Spinal cord (tissue), 10 donors: ENCODE measurements at places on chromosomes 2 and 18.

GRCh38 chr2:24926602-24927252, 6.7 kb upstream of the ADCY3 start:
- DNase-seq, result no peak

DNA sequence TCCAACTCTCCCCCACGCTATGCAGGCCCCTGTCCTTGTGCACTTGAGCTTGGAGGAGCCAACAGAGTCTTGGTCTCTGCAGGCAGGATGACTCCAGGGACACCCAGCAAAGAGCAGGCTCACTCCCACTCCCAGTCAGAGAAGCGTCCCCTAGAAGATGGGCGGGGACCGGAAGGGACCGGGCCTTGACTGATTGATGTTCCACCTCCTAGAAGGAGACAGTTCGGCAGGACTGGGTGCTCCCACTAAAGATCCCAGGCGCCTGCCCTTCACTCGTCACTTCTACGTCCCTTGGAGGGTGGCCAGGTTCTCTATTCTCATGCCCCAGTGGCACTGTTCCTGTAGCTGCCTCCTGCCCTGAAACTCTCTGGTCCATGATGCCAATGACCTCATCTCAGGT, 3.2 kb upstream of the SP100 start:
- DNase-seq, result no peak

- DNase-seq, result no peak
Measured at GRCh38 chr2:28277466-28277865, 115.2 kb upstream of the FOSL2 start.

- DNase-seq, result no peak
Measured at GRCh38 chr18:13638719-13639595, 87.4 kb downstream of the FAM210A start.

GRCh38 chr2:22623620-22624019, 761.4 kb upstream of the KLHL29 start:
- no peak for DNase-seq

- no peak for DNase-seq
Measured at GRCh38 chr2:69952336-69953115, 8.9 kb downstream of the ASPRV1 start.

GRCh38 chr2:76270096-76270710, 559.5 kb upstream of the GCFC2 start:
- DNase-seq, result no peak

GRCh38 chr2:145043399-145043834, 523.5 kb upstream of the ZEB2 start:
- no peak for DNase-seq

DNA sequence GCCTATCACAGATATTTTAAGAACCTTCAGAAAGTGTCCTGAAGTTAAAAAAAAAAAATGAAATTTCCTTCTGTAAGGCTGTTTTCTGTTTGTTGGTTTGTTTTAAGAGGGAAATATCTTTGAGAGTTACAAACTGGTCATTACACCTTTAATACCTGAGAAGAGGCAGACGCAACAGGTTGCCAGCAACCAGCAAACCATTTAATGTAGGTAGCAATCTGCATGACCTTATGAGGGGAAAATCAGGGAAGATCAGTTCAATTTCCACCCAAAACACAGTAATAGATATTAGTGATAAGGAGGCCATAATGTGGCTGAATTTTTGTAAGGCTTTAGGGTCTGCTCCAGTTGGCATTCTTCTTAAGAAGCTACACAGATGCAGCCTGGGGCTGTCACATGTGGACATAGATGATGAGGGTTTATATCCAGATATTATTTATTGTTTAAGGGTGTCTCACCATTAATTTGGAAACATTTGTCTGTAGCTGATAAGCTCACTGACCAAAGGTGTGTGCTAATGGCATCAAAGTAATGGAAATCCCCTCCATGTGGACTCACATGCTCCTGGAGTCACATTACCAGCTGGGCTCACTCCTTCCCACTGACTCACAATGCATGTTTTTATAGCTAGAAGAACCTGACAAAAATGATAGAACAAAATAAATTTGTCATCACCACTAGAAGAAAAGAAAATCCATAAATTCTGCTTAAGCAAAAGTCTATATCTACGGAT, 83.5 kb upstream of the DTNA start:
- DNase-seq, result no peak

GRCh38 chr18:68847219-68847837, 49.4 kb downstream of the CCDC102B start:
- no peak for DNase-seq

DNA sequence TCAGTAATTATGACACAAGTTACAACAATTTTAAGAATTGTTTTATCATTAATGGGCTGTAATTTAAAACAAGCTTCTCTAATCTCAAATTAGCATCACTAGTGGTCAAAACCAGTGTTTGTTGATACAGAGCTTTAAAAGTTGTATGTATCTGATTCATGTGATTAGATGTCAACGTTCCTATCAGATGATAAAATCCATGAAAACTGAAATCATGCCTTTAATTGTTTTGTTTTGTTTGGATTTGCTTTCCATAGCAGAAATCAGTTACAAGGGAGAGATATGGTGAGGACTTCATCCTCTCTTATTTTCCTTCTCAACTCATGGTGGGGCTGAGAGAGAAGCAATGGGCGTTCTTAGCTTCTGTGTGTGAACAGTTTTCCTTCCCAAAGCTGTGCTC, 469.6 kb downstream of the PID1 start:
- DNase-seq, result no peak

DNA sequence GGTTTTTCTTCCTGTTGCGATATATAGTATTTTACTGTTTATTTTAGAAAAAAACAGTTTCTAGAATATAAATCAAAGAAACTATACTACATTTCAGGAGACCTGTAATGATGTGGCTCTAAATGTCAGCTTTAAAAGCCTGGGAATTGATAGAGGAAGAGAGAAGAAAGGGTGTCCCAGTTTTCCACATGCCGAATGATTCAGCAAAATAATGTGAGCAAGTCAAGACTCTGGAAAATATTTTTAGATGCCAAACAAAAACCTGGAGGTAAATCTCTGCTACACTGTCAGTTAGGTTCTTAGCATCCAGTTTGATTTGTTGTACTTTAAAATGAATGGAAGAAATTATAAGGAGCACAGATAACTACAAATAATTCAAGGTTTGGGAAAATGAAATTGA, 67.1 kb upstream of the DSG1 start:
- no peak for DNase-seq

DNA sequence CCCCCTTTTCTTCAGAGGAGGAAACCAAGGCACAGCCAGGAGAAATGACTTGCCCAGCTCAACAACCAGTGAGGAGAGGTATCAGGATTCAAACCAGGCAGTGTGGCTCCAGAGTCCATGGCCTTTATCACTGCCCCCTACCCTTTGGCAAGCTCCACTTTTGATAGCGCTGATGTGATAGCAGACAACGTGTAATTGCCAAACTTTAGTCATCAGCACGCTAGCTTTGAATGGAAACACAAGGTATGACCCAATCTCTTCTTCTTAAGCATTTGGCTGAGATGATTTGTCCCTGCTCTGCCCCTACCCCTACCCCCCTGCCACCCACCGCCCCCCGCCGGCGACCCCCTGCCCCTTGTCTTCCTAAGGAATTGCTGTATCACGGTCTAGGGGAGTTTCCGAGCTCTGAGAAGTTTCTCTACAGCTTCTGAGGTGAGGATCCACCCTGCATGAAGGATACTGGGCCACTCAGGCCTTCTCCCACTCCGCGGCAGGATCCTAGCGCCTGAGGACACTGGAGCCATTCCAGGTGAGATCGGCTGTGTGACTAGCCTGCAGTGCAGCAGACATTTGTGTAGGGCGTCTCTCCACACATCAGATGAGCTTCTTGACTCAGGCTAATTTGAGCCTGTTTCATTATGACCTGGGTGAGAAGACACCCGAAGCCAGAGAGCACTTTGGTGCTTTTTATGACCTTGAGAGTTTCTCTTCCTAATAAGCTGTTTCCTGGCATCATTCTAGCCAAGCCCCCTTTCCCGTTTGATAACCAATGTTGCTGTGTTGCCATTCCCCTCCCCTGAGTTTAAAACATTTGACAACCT, 75.1 kb upstream of the MAP4K4 start:
- no peak for DNase-seq

DNA sequence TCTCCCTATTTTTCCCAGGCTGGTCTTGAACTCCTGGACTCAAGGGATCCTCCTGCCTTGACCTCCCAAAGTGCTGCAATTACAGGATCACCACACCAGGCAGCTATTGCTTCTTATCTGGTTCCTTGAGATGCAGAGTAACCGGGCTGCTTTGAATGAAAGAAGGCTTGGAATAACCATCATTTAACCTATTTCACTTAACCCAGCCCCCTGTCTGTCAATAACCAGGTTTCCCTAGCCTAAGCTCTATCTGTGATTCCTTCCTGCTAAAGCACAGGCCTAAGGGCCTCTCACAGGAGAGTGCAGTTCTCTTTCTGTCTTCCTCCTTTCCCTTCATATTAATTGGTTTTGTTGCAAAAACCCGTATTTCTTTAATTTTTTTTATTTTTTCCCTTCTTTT, 393.5 kb upstream of the RAB12 start:
- no peak for DNase-seq

GRCh38 chr2:129751409-129751808, 228.1 kb upstream of the RAB6C start:
- DNase-seq, result no peak

DNA sequence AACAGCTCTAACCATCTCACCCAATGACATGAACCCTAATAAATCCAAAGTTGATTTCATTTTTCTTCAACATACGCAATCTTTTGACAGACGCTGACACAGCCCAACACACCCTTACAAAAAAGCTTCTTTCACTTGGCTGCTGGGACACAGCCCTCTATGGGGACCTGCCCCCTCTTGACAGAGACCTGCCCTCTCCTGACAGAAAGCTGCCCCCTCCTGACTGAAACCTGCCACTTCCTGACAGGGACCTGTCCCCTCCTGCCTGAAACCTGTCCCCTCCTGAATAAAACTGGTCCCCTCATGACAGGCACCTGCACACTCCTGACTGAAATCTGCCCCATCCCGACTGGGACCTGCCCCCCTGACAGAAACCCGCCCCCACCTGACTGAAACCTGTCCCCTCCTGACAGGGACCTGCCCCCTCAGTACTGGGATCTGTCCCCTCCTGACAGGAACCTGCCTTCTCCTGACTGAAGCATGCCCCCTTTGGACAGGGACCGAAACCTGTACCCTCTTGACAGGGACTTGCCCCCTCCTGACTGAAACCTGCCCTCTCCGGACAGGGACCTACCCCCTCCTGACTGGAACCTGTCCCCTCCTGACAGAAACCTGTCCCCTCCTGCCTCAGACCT, 87.9 kb downstream of the PXDN start:
- DNase-seq, result no peak

DNA sequence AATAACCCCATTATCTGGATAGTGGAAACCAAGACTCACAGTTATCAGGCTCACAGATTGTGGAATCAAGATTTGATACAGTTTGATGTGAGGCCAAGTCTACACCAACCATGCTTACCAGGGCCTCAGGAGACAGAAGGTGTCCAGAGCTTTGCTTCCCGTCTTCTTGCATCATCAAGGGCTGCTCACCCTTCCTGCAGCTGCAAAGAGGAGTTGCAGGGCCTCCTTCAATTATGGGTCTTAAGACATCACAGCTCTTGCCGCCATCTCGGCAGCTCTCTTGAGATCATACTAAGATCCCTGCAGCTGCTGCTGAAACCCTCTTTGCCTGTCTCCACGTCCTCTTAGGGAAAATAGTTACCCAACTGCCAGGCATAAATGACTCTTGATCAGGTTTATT, 176.0 kb downstream of the MGAT5 start:
- DNase-seq, result no peak

DNA sequence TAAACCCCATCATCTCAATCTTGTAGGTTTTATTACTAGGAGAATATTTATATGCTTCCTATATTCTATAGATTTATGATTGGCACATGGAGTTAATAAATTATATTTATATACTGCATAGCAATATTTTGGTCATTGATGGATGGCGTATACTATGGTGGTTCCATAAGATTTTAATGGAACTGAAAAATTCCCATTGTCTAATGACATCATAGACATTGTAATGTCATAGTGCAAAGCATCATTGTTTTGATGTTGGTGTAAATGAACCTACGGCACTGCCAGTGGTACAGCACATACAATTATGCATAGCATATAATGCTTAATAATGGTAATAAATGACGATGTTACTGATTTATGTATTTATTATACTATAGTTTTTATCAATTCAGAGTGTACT, 1135.9 kb downstream of the CNTNAP5 start:
- no peak for DNase-seq

GRCh38 chr2:98376996-98377395, 30.7 kb downstream of the CNGA3 start:
- DNase-seq, result no peak

DNA sequence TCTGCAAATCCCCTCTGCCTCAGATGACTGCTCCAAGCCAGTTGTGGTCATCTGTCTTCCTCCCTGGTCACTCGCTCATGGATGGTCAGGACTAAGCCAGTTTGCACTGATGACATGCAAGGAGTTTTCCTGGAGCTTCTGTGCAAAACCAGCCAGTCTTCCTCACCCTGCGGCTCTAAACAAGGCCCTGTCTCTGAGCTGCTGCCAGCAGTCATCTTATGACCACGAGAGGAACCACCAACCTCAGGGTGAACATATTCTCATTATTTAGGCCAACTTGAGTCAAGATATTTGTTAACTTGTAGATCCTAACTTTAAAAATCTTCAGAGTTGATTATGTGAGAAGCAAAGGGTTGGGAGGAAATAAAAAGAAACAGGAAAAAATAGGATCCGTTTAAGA, 119.9 kb upstream of the CAB39 start:
- no peak for DNase-seq

DNA sequence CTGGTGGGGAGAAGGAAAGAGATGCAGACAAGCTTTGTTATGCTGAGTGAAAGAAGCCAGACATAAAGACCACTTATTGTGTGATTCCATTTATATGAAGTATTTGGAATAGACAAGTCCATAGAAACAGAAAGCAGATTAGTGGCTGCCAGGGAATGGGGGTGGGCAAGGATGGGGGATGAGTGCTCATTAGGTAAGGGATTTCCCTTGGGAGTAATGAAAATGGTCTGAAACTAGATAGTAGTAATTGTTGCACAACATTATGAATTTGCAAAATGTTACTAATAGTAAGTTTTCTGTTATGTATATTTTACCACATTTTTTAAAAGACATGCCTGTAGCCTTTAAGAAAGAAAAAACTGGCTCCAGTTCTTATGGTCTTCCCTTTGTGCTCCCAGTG, 154.9 kb downstream of the LNPK start:
- no peak for DNase-seq

- no peak for DNase-seq
Measured at GRCh38 chr2:160910681-160911080, 249.5 kb upstream of the TANK start.

GRCh38 chr2:219000569-219000960, 7.3 kb upstream of the CRYBA2 start:
- no peak for DNase-seq
